ENCODE measurements at places on chromosomes 4 and X.

DNA sequence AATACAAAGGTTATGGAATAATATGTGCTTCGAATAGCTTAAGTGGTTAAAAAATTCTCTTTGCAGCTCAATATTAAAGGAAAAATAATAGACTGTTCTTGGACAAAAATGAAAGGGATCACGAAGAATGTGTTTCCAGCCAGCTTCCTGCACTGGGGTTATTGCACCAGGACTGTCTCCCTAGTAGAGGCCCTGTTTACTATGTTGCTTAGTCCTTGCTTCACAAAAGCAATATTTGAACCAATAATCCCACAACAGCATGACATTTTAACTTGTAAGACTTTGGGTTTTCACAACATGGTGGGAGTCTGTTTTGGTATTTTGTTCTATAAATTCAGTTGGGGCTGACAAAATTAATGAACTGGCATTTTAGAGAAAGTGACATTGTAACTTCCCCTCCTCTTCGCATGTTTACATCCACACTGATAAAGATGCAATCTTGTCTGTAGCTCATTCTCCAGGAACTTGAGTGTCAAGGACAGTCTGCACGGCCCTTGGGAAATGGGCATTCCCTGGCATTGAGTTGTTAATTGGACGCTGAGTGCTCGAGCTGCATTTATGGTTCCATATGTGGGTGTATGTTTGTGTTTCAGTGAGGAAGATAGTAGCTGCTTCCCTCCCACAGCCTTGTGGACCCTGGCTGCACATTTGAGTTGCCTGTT, 39.0 kb downstream of the SHROOM2 start:
- DNase-seq: no peak

GRCh38 chr4:74464291-74464690, 19.4 kb downstream of the AREG start:
- no peak for DNase-seq

- peak; percentile 32 for DNase-seq
Measured at GRCh38 chr4:176792326-176793059, at the start of gene VEGFC. Gene VEGFC, minus strand, starts transcription at chr4:176792922. Its CDS starts 611 bp downstream, at chr4:176792311.

DNA sequence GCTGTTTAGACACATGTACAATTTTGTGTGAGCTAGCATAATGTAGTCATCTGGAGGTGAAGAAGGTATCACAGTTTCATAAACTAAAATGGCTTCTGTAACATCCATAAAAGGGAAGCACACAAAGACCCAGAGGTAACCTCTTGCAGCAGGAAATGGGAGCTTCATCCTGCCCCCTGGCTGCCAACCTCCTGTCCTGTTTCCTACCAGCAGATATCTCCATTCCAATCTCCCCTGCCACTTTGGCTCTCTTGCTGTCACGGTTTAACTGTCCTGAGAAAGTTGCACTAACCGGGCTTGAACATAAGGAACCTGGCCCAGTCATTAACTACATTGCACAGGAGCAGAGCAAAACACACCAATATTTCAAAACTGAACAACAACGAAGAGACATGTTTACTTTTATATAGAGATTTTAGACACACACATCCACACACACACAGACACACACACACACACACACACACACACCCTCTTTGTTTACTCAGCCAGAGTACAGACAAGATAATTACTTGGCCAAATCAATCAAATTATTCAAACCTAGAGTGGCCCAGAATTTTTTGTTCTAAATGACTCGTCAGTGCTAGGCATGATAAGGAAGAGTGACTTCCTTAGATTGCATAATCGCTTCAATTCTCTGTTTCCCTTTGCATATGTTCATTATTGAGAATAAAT, 24.2 kb downstream of the MID2 start:
- DNase-seq: no peak

GRCh38 chr4:76238236-76238635, 13.3 kb upstream of the FAM47E start:
- DNase-seq: no peak

DNA sequence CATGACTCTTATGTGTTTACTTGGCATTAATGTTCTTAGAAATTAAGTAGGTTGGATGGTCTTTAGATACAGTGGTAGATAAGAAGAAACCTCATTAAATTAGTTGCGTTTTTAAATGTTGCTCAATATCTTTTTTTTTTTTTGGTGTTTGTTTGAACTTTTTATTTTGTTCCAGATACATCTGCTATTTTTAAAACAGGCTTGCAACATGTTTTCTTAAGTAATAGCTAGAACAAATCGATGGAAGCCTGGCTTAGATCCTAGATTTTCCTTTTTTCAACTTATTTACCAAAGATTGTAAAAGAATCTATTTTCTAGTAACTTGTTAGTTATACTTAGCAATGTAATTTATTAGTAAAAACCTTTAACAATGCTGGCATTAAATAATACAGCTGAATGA, 9.3 kb downstream of the CNKSR2 start:
- DNase-seq: no peak

DNA sequence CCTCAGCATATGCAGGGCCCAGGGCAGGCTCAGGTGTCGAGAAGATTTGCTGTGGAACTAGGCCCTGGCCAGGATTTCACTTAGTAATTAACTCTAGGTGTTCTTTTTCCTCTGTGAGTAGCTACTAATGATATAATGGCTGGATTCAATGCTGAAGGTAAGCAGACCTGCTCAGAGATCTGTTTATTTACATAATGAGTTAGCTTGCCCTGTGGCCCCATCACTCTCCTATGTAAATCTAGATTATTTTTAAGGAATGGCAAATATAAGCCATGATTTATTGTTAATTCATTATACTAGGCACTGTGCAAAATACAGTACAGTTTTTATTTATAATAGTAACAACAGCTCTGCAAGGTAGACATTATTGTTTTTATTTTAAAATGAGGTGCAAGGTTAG, 117.2 kb downstream of the IRF2 start:
- DNase-seq: no peak

GRCh38 chr4:74632634-74633033, 161.7 kb downstream of the BTC start:
- no peak for DNase-seq

GRCh38 chr4:10893395-10893794, 208.8 kb upstream of the CLNK start:
- DNase-seq: no peak

- no peak for DNase-seq
Measured at GRCh38 chrX:129772796-129773431, 6.8 kb upstream of the SASH3 start.

- no peak for DNase-seq
Measured at GRCh38 chr4:150302553-150302952, 224.3 kb downstream of the DCLK2 start.

- DNase-seq: no peak
Measured at GRCh38 chr4:64399313-64400109, 9.7 kb downstream of the TECRL start.

DNA sequence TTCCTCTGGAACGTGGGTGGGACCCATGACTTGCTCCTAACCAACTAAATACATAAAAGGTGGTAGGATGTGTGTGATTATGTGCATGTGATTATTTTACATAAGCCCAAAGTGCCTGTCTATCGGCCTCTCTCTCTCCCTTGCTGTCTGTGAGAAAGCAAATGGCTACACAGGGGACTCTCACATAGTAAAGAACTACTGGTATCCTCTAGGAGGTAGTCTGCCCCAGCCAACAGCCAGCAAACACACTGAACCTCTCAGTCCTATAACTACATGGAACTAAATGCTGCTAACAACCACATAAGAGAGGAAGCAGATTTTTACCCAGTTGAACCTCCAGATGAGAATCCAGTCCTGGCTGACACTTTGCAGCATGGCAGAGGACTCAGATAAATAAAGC, 1249.4 kb downstream of the ADGRL3 start:
- no peak for DNase-seq

GRCh38 chr4:146235654-146236177, 21.4 kb downstream of the REELD1 start:
- no peak for DNase-seq

All from midbrain (tissue), 1 donor.